ENCODE measurements at places on chromosomes 7 and 10. TPM values are rescaled to one million over a fixed set of nuclear protein-coding genes. Genes with fewer than 3 reads are reported as not detected.

Gene PSD
- total RNA-seq: 1.0 TPM

Gene ZNF487
- total RNA-seq: 6.3 TPM

Gene PTF1A
- total RNA-seq: not detected

Gene AKR1D1
- not detected for total RNA-seq

DNA sequence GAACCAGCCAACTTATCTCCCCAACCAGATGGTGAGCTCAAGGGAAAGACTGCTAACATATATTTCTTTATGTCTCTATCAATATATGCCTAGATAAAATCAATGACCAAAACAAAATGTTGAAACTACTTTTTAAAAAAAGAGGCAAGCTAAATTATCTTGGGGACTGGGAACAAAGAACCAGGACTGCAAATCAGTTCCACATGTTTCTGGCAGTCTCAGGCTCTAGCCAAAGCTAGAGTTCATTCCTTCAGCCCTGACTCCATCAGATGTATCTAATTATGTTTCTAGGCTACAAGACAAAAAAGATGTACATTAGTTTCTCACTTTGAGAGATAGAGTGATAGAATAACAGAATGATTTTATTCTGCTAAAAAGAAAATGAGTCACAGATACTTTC is 1290.3 kb upstream of the SORCS1 start:
- no peaks in the 10 kb centered on the region for H3K36me3 ChIP-seq
- H3K27ac ChIP-seq: peak overlapping the region; percentile 85
- peak overlapping the region; percentile 37 for H3K4me3 ChIP-seq
- peaks cover 35% of the 10 kb centered on the region for H3K4me1 ChIP-seq
- peak; percentile 82 for DNase-seq
- H3K27me3 ChIP-seq: no peaks in the 10 kb centered on the region

DNA sequence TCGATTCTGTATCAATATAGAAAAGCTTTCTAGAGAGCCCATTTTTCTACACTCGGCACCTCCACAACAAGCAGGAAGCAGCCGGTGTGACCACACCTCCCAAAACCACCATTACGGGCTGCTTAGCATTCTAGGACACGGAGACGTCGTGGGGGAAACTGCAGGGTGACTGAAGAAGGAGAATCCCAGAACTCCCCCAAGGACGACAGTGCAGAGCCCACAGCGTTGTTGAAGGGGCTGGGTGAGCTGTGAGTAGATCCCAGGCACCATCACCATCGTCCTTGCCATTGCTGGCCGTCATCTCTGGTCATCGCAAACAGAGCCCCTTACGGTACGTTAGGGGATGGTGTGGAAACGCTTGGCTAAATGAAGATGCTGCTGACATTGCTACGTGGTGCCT is 351.8 kb downstream of the PTPRN2 start:
- no peak overlapping the region for H3K4me3 ChIP-seq
- H3K4me1 ChIP-seq: no peaks in the 10 kb centered on the region
- no peak for DNase-seq
- H3K27me3 ChIP-seq: no peaks in the 10 kb centered on the region

DNA sequence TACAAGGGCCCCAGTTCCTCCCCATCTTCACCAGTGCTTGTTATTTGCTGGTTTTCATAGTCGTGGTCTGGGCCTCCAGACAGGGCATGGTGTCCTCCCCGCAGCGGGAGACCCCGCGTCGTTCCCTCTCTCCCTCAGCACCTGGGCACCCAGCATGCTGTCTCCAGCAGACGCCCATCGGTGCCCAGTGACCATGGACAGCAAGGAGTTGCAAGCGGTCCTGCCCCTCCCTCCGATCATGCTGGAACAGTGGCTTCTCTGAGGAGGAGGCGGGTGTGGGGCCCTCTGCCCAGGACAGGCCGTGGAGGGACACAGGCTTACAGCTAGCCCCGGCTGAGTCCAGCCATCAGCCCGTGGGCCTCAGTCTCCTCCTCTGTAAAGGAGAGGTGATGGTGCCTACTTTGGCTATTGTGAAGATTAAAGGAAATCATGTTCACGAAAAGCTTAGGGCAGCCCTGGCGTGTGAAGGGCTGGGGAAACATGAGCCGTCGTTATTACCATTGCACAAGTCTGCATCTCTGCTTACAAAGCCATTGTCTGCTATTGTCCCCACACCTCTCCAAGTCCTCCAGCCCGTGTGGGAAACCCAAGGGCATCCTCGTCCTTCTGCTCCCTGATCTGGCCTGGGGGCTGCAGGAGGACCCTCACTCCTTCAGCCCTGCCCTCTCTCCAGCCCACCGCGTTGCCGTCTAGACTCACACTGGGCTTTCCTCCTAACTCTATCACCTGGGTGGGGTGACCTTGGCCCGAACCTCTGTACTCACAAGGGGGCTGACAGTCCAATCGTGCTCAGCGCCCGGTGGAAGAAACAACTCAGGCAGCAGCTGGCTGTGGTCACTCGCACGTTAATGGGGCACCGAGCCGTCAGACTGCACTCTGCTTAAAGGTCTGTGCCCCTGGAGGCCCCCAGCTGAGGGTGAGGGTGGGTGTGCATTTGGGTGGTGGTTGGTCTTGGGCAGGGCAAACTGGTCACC is 29.9 kb downstream of the EN2 start:
- no peaks in the 10 kb centered on the region for H3K36me3 ChIP-seq
- H3K27ac ChIP-seq: no peak overlapping the region

DNA sequence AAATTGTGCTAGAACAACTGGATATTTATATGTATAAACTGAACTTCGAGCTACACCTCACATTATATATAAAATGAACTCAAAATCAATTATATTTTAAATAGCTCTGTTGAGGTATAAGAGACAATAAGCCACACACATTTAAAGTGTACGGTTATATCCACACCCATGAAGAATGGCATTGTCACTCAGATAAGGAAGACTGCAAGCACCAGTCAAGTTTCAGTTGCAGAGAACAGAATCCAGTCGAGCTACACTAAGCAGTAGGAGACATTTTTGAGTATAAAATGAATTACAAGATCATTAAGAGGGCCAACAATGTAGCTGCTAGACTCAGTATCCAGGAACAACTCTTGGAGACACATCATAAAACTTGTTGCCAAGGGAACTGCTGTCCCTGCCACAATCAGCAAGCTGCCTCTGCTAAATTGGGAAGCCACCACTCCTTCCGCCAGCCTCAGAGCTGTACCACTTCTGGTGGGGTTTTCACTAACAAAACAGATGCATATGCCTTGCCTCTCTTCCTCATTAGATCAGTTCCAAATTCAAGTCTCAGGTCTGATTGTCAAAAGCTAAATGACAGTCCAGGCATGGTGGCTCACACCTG is 19.6 kb upstream of the GPNMB start:
- no peaks in the 10 kb centered on the region for H3K4me1 ChIP-seq
- no peaks in the 10 kb centered on the region for H3K27me3 ChIP-seq
- no peak overlapping the region for H3K27ac ChIP-seq
- no peak overlapping the region for H3K4me3 ChIP-seq

DNA sequence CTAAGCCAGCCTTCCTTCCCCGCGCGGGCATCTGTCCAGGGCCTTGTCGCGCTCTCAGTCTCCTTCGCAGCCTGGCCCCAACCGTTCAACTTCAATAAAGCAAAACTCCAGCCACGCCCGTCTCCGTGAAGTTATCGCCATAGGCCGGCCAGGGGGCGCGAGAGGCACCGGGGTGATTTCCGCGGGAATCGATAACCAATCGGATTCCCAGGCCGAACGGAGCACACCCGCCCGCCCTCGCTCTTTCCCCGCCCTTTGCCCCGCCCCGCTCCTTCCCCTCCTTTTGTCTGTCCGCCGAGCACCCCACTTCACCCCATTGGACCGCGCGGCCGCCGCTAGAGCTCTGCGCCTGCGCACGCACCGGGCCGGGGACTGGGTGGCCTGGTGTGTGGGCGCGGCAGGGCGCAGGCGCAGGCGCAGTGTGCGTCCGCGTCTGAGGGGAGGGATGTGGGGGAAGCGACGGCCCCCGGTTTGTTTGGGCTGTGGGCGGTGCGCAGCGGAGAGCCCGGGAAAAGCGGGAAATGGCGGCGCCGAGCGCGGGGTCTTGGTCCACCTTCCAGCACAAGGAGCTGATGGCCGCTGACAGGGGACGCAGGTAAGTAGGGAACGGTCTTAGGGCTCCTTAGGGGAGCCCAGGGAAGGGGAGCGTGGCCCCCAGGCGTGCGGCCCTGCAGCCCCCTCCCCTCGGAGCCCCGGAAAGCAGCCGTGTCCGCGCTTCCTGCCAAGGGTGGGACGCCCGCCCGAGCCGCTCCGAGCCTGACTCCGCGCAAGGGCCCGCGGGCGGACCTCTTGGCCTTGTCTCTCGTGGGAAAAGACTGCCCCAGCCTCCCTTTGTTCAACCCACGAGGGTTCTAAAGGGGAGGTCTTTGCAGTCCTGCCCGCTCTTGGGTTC is at the start of gene CASP2:
CASP2 (plus strand) TSS at position 417 of the 892 bp plus-strand sequence; CDS start at position 522, 105 bp downstream.
- peaks cover 19% of the 10 kb centered on the region for H3K4me1 ChIP-seq
- no peaks in the 10 kb centered on the region for H3K36me3 ChIP-seq
- peak within 1 kb of the TSS; percentile 94 for H3K4me3 ChIP-seq
- H3K27me3 ChIP-seq: no peaks in the 10 kb centered on the region
- peak; percentile 97 for DNase-seq

- no peaks in the 10 kb centered on the region for H3K36me3 ChIP-seq
- no peaks in the 10 kb centered on the region for H3K27me3 ChIP-seq
- peak overlapping the region; percentile 55 for H3K27ac ChIP-seq
- DNase-seq: peak; percentile 80
Measured at GRCh38 chr7:50729962-50730361, 52.7 kb downstream of the GRB10 start.

GRCh38 chr7:130593033-130593432 is 75.5 kb downstream of the COPG2 start:
- no peak for DNase-seq
- H3K36me3 ChIP-seq: no peaks in the 10 kb centered on the region
- no peaks in the 10 kb centered on the region for H3K27me3 ChIP-seq

DNA sequence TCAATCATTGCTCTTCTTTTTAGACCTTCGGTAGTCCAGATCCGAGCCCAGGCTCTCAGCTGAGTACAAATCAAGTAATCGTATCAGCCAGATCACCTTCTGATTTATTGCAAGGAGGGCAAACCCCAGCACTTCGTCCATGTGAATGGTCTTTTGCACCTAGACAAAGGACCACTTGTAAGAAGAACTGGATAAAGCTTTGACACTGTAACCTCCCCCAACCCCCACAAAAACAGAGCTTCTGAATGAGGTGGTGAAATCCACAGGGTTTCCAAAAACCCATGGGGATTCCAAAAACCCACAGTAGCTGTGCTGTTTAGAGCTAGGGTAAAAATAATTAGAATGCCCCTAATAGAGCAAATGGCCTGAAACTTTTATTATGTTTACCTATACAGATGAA is 148.8 kb upstream of the ODAD2 start:
- no peak overlapping the region for H3K27ac ChIP-seq
- no peaks in the 10 kb centered on the region for H3K4me1 ChIP-seq
- no peaks in the 10 kb centered on the region for H3K36me3 ChIP-seq
- DNase-seq: no peak
- no peak overlapping the region for H3K4me3 ChIP-seq
- H3K27me3 ChIP-seq: no peaks in the 10 kb centered on the region

- no peaks in the 10 kb centered on the region for H3K36me3 ChIP-seq
- no peak for DNase-seq
- H3K27me3 ChIP-seq: no peaks in the 10 kb centered on the region
- no peaks in the 10 kb centered on the region for H3K4me1 ChIP-seq
Measured at GRCh38 chr10:129843131-129843541, 120.9 kb downstream of the EBF3 start.

GRCh38 chr10:69831231-69831855 is 29.6 kb downstream of the COL13A1 start:
- peak; percentile 40 for DNase-seq
- no peaks in the 10 kb centered on the region for H3K27me3 ChIP-seq
- no peak overlapping the region for H3K27ac ChIP-seq
- H3K4me3 ChIP-seq: no peak overlapping the region
- H3K36me3 ChIP-seq: no peaks in the 10 kb centered on the region

DNA sequence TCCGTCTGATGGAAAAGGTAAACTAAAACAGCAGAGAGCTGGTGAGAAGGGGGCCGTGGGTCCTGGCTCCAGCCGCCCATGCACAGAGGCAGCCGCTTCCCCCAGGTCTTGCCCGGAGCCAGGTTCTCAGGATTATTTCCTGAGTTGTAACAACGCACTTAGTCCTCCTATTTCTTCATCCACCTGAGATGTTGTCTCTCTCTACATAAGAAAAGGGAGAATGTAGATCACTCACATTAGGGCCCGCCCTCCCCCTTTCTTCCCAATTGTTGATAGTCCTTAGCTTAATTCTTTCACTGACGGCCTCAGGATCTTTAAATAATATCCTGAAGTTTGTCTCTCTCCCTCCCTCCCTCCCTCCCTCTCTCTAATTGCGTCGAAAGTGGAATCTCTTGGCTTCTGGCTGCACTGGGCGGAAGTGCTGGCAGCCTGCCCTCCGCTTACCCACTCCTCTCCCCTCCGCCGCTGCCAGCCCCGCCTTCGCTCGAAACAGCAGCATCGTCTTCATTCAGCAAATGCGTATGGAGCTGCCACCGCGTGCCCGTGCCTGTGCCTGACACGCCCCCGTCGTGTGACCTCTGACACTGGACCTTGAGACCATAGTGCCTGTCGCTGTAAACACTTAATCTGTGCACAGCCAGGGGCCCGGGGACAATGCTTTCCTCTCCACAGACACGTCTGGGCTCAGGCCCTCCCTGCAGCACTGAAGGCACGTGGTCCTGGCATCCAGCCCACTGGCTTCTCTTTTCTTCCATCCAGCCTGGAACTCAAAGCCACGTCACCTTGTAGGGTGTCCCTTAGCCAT is 174.5 kb upstream of the PPP2R2D start:
- no peak overlapping the region for H3K4me3 ChIP-seq
- H3K36me3 ChIP-seq: no peaks in the 10 kb centered on the region
- no peaks in the 10 kb centered on the region for H3K27me3 ChIP-seq
- H3K4me1 ChIP-seq: no peaks in the 10 kb centered on the region

DNA sequence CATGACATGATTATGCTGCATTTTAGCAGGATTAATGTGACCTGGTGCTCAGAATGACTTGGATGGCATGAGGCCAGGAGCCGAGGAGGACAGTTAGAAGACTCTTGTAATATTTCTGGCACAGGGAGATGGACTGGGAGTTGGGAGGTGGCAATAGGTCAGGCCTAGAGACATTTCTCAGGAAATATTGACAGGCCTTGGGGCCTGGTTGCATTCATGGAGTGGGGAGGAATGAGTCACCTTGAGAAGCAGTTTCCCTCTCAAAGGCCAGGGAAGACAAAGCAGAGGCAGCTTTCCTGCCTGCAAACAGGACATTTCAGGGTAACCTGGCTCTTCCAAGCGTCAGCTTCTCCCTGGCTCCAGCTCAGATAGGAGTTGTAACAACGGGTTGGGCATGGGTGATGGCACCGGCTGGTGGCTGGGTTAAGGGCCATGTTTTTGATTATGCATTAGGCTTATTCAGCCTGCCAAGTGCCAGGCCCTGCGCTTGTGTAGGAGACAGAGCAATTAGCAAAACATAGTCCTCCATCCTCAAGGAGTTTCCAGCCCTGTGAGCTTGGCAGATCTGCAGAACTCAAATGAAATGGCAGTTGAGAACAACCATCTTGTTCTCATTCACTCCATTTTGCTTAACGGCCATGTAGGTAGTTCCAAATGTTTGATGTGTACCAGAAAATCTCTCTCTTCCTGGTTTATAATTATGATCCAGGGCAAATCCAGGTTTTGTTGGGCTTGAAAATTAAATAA is 38.2 kb downstream of the HK1 start:
- H3K27me3 ChIP-seq: no peaks in the 10 kb centered on the region
- peaks cover 26% of the 10 kb centered on the region for H3K4me1 ChIP-seq
- H3K36me3 ChIP-seq: no peaks in the 10 kb centered on the region
- H3K4me3 ChIP-seq: no peak overlapping the region
- peak; percentile 70 for DNase-seq
